ENCODE measurements at places on chromosomes 5 and 9.

GRCh38 chr9:74643303-74643923 lies 146.3 kb downstream of the RORB start:
- no peak for DNase-seq

GRCh38 chr5:123150089-123150488 lies 61.0 kb downstream of the PRDM6 start:
- DNase-seq, result no peak

- no peak for DNase-seq
Observed at GRCh38 chr9:120080849-120081248, 499.1 kb downstream of the CDK5RAP2 start.

DNA sequence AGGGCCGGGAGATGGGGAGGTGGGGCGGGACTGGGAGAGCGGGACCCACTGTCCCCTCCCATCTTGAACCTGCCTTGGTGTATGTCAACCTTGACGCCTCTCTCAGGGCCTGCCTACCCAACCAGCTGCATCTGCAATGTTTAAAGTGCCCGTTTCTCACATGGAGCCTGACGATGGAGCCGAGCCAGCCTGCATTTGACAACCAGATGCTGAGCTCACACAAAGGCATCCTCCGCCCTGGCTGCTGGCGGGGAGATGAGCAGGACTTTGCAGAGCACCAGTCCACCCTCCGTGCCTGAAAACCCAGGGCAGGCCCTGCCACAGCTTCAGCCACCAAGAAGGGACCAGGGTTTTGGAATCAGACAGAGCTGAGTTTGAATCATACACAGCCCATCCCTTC lies 141.1 kb upstream of the SMIM23 start:
- DNase-seq, result no peak

- no peak for DNase-seq
Observed at GRCh38 chr9:100058699-100059579, 39.9 kb downstream of the ERP44 start.

Measured in anterior cingulate cortex (tissue), 58 donors.